ENCODE measurements at places on chromosomes 7 and 10. TPM values are rescaled to one million over a fixed set of nuclear protein-coding genes. Genes with fewer than 3 reads are reported as not detected.

- H3K4me3 ChIP-seq: no peak overlapping the region
- no peaks in the 10 kb centered on the region for H3K4me1 ChIP-seq
These were observed 69.4 kb downstream of the C1GALT1 start for GRCh38 chr7:7251742-7252141.

The ZNF488 gene
- total RNA-seq: 2.2 TPM

DNA sequence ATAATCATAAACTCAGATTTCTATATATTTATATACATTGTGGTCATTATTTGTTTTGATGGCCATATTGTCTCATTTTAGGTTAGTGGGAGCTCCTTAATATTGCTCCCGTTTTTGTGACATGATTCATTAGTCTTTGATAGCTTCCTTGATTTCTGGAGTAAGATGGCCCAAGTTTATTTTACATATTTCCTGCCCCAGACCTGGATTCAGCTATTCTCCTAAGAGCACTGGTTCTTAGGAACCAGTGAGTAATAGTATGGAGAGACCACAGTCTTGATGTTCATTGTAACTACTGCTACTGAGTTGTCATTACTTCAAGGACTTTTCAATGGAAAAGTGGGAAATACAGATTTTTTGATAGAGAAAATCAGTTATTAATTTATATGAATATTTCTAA, 6.0 kb downstream of the TFPI2 start:
- no peak overlapping the region for H3K4me3 ChIP-seq
- H3K27ac ChIP-seq: no peak overlapping the region
- H3K4me1 ChIP-seq: no peaks in the 10 kb centered on the region
- no peaks in the 10 kb centered on the region for H3K36me3 ChIP-seq
- H3K27me3 ChIP-seq: no peaks in the 10 kb centered on the region
- no peak for DNase-seq

The HYAL4 gene
- not detected for total RNA-seq

The PDZD7 gene
- total RNA-seq: not detected

The NFKB2 gene
- 84.0 TPM for total RNA-seq

DNA sequence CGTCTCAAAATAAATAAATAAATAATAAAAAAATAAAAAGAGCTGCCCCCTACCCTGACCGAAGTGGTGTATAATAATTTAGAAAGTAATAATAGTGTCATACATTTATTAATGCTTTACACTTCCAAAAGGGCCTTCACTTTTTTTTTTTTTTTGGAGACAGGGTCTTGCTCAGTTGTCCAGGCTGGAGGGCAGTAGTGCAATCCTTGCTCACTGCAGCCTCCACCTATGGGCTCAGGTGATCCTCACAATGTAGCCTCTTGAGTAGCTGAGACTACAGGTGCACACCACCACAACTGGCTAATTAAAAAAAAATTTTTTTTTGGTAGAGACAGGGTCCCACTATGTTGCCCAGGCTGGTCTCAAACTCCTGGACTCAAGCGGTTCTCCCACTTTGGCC, 1.4 kb downstream of the FAM149B1 start:
- DNase-seq: no peak
- no peaks in the 10 kb centered on the region for H3K27me3 ChIP-seq
- H3K4me3 ChIP-seq: no peak overlapping the region
- H3K4me1 ChIP-seq: peaks cover 31% of the 10 kb centered on the region

- no peak for DNase-seq
- no peaks in the 10 kb centered on the region for H3K27me3 ChIP-seq
- no peak overlapping the region for H3K27ac ChIP-seq
- no peaks in the 10 kb centered on the region for H3K36me3 ChIP-seq
- H3K4me3 ChIP-seq: no peak overlapping the region
These were observed 329.2 kb upstream of the COBL start for GRCh38 chr7:51645702-51646298.

GRCh38 chr7:13017881-13018280, 330.4 kb downstream of the ARL4A start:
- H3K4me1 ChIP-seq: peaks cover 9% of the 10 kb centered on the region
- DNase-seq: no peak
- no peaks in the 10 kb centered on the region for H3K36me3 ChIP-seq
- no peak overlapping the region for H3K27ac ChIP-seq
- no peaks in the 10 kb centered on the region for H3K27me3 ChIP-seq

DNA sequence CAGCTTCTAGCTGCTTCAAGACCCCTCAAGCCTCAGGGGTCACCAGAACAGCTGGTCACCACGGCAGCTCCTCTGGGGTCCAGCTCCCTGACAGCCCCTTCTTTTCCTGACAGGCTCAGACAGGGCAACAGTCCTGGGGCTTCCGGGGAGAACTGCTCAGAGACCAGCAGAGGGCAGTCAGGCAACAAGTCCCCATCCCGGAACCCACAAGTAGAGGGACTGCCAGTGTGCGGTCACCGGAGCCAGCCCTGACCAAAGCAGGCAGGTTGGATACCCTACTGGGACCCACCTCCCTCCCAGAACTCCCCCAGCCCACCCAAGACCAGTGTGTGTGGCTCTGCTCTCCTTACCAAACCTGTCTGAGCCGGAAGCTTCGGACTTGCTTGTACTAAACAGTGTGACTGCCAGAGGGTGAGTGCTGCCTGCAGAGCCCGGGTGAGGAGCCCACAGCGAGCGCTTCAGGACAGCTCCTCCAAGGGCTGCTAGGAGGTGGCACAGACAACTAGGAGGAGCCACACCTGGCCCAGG, 40.3 kb downstream of the YKT6 start:
- H3K27me3 ChIP-seq: no peaks in the 10 kb centered on the region
- no peak overlapping the region for H3K27ac ChIP-seq
- DNase-seq: peak; percentile 91
- H3K36me3 ChIP-seq: no peaks in the 10 kb centered on the region
- peaks cover 4% of the 10 kb centered on the region for H3K4me1 ChIP-seq

GRCh38 chr7:122463631-122464030, 159.1 kb upstream of the FEZF1 start:
- no peaks in the 10 kb centered on the region for H3K4me1 ChIP-seq
- no peaks in the 10 kb centered on the region for H3K27me3 ChIP-seq
- H3K4me3 ChIP-seq: no peak overlapping the region
- H3K27ac ChIP-seq: no peak overlapping the region
- DNase-seq: no peak

- peaks cover 52% of the 10 kb centered on the region for H3K4me1 ChIP-seq
- DNase-seq: no peak
- no peak overlapping the region for H3K27ac ChIP-seq
- no peak overlapping the region for H3K4me3 ChIP-seq
- H3K36me3 ChIP-seq: no peaks in the 10 kb centered on the region
These were observed 23.4 kb downstream of the ESYT2 start for GRCh38 chr7:158805937-158806336.

DNA sequence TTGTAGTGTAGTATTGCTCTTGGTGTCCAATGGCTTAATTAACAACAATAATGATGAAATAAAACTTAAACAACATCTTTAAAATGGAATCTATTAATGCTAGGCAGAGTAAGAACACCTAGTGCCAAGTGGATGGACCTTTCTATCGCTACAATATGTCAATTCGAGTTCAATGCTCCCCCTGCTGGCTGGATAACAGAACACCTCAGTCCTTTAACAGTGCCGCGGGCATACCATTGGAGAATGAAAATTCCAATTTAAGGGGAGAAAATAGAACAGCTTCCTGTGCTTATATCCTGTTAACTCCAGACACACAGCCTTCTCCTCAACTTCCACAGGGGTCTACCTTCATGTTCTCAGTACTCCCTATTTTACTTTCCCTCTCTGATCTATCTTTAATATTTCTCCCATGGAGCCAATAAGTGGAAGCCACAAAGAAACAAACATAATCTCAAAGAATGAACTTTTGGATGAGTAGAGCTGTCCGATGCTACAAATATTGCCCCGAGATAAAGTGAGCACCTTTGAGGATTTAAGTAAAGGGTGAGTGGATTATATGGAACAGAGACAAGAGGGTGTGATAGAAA, 41.4 kb downstream of the COL1A2 start:
- peak; percentile 66 for DNase-seq
- no peak overlapping the region for H3K4me3 ChIP-seq
- no peak overlapping the region for H3K27ac ChIP-seq
- H3K36me3 ChIP-seq: no peaks in the 10 kb centered on the region

DNA sequence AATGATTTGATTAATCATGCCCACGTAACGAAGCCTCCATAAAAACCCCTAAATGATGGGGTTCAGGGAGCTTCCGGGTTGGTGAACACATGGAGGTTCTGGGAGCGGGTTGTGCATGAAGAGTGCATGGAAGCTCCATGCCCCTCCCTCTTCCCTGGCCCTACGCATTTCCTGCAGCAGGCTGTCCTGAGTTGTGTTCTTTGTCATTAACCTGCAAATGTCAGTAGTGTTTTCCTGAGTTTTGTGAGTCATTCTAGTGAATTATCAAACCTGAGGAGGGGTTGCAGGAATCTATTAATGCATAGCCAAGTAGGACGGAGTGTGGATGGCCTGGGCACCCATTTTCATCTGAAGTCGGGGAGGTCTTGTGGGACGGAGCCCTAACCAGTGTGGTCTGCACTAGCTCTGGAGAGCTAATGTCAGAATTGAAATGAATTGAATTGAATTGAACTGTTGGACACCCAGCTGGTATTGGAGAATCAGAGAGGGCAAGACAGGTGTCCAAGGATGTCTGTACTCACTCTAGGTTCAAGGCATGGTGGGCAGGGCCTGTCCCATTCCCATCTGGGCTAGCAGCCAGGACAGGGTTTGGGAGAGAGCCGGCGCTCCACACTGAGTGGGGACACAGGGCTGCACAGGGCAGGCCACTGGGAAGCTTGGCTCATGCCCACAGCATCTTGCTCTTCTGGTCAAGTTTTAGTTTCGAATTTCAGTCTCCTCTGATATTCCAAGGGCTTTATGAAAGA, 22.3 kb upstream of the ARHGAP22 start:
- no peak overlapping the region for H3K27ac ChIP-seq
- H3K4me3 ChIP-seq: no peak overlapping the region
- no peaks in the 10 kb centered on the region for H3K36me3 ChIP-seq
- H3K4me1 ChIP-seq: no peaks in the 10 kb centered on the region
- DNase-seq: no peak
- no peaks in the 10 kb centered on the region for H3K27me3 ChIP-seq

The ITIH5 gene
- 18.8 TPM for total RNA-seq

The OR2A7 gene
- total RNA-seq: 3.6 TPM

The MLLT10 gene
- 25.5 TPM for total RNA-seq

The CARD11 gene
- total RNA-seq: 0.45 TPM

DNA sequence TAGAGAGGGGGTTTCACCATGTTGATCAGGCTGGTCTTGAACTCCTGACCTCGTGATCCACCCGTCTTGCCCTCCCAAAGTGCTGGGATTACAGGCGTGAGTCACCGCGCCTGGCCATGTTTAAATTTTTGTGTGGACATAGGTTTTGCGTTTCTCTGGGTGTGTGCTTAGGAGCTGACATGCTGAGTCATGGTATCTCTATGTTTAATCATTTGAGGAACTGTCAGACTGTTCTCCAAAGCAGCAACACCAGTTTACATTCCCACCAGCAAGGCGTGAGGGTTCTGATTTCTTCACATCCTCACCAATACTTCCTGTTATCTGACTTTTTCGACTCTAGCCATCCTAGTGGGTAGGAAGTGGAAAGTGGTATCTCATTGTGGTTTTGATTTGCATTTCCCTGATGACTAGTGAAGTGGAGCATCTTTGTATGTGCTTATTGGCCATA, 153.7 kb downstream of the DNAJB6 start:
- H3K27me3 ChIP-seq: peaks cover 9% of the 10 kb centered on the region
- H3K4me1 ChIP-seq: no peaks in the 10 kb centered on the region
- no peak overlapping the region for H3K4me3 ChIP-seq
- DNase-seq: peak; percentile 49
